ENCODE measurements at places on chromosomes 3 and 15. TPM values are rescaled to one million over a fixed set of nuclear protein-coding genes. Genes with fewer than 3 reads are reported as not detected.

The PP2D1 gene
- 0.34 TPM for polyA plus RNA-seq

GRCh38 chr3:132088291-132088690 is 53.5 kb upstream of the CPNE4 start:
- DNase-seq: no peak

DNA sequence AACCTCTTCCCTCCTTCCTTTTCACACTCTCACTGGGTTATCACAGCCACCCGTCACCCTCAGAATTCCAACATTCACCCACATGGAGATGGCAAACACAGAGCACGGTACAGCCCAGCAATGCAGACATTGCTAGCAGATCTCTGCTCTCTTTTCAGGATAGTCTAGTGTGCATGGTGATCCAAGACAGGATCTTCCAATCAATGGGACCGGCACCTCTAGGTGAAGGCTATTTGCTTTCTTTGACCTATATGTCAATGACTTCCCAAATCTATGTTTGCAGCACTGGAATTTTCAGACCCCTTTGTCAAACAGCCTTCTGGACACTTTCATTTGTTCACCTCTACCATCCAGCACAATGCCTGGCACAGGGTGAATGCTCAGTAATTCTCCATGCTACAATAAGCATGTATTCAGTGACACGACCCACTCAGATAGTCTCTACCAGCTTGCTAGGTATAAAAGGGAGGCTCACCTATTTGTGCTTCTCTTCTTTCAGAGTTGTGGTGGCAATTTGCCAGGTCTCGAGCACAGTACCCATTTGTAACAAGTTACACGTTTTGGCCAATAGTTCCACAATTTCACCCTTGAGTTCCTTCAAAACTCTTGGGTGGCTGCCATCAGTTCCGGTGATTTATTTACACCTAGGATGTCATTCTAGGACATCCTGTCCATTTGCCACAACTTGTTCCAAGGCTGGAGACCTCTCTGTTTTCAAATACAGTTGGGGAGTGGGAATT is 279.1 kb upstream of the ICE2 start:
- no peak for DNase-seq

DNA sequence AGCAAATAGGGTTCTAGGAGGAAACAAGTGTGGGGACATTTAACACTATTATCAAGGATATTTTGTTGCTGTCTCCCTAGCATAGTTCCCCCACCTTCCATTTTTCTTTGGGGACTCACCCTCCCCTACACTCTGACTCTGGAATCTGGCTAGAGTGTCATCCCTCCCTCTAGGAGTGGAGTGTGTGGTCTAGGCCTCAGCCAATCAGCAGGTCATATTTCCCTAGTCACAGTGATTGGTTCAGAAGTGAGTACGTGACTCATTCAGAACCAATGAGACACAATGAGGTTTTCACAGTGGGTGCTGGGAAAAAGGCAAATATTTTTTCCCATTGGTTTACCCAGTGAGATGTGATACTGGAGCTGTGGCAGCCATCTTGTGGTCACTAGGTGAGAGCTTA is 234.4 kb downstream of the SHQ1 start:
- DNase-seq: no peak

GRCh38 chr3:150346981-150347863 is 60.9 kb upstream of the TSC22D2 start:
- DNase-seq: no peak

DNA sequence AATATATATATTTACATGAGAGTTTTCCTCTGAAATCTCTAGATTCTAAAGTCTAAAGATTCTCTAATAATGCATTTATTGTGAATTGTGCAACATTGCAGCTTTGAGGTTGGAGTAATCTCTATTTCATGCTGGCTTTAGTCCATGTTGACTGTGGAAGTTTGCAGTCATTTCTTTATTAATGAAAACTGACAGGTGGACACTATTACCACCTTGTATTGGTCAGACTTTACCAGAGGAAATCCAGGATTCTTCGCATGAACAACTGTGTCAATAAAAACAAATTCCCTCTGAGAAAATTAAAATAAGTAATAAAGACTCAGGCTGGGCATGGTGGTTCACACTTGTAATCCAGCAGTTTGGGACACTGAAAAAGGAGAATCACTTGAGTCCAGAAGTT is 274.1 kb downstream of the SHQ1 start:
- DNase-seq: no peak
